ENCODE measurements at places on chromosomes 3 and 15.

GRCh38 chr15:50083424-50084025 lies 35.5 kb downstream of the ATP8B4 start:
- DNase-seq, result no peak

GRCh38 chr3:46019707-46020106 lies 7.6 kb downstream of the XCR1 start:
- no peak for DNase-seq

- DNase-seq, result no peak
These were observed 82.9 kb downstream of the HES1 start for GRCh38 chr3:194218646-194219453.

- peak; percentile 92 for DNase-seq
These were observed at the start of gene HLTF for GRCh38 chr3:149086232-149086988. TSS of gene HLTF (minus strand) at chr3:149086533. CDS start at chr3:149086336, 197 bp downstream.

DNA sequence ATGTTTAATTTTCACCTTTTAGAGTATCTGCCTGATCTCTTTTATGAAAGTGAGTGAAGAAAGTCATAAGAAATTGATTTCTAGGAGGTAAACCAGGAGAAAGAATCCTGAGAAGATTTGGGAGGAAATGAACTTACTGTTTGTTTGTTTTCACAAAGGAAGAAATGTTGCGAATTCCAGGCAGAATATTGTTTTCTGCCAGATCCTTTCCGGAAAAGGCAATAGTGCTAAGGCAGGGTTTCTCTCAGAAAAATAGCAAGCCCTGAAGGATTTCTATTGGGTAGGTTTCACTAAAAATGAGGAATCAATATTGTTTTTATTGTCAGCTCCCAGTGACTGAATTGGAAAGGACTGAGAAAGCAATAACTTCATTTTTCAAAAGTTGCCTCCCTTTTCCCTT lies 85.7 kb upstream of the TGFBR2 start:
- DNase-seq, result no peak

GRCh38 chr3:36524560-36524959 lies 144.3 kb downstream of the STAC start:
- DNase-seq, result no peak

- DNase-seq, result no peak
These were observed at the start of gene PLSCR4 for GRCh38 chr3:146250449-146251382. TSS of gene PLSCR4 (minus strand) at chr3:146251105. CDS start at chr3:146222071, 29,034 bp downstream.

DNA sequence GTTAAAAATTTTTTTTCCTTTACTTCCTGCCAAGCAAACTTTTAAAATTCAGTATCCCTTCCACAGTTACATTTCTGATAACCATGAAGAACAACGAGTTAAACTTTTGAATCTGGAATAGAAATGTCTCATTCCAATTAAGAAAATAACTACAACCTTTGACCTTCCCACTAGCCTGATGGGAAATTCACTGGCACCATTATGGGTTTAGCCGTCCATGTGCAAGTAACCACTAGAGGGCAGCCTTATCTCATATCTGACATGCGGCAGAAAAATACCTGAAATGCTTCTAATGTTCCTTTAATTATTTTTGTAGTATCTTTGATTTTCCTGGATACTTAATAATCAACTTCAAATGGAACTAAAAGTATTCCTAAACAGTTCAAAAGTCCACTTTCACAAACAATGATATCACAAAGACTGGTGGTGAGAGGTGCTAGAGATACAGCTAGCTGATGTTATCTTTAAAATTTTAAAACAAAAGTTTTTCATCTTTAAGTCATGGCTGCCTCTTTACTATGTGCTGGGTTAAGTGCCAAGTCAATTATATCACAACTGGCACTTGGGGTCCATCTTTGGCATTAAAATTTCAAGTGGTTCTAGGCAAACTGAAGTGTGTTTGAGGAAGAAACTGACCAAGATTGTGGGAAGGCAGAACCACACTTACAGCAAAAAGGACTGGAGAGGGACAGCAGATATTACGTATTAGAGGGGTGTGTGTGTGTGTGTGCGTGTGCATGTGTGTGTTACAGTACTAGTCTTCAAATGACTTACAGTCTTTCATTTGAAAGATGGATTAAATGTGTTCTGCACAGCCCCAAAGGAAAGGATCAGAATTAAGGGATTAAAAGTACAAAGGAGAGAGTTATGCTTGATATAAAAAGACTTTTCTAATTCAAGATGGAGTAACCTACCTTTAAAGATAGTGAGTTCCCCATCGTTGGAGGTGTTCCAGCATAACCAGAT lies 107.1 kb upstream of the ICE2 start:
- DNase-seq, result peak; percentile 59

GRCh38 chr15:39649757-39650156 lies 68.9 kb downstream of the THBS1 start:
- no peak for DNase-seq

DNA sequence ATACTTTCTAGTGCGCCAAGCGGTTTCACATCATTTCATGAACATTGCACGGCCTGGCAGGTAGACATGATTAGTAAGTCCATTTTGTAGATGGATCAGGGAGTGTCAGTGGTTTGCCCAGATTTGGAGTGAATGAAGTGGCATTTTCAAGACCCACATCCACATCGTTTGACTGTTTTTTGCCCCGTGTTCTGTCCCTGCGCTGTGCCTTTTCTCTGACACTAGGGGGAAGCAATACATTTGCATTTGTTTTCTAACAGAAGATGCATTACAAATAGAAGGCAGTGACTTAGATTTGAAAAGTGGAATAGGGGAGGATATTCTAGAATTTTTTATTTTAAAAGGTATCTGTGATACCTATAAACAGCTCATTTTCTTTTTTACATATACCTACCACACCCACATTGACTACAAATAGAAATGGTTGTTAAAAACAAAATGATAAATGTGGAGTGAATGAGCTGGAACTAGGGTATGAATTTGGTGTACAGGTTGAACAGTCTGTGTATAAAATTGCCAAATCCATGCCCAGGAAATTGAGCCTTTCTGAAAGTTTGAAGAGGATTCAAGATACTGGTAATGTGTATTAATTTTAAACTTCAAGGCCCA lies 98.0 kb downstream of the USP13 start:
- DNase-seq, result no peak

GRCh38 chr3:141972399-141972798 lies 96.0 kb downstream of the ATP1B3 start:
- DNase-seq, result no peak

GRCh38 chr3:196499061-196499460 lies 4.5 kb downstream of the RNF168 start:
- no peak for DNase-seq

GRCh38 chr3:181722156-181722555 lies 10.4 kb downstream of the SOX2 start:
- no peak for DNase-seq

DNA sequence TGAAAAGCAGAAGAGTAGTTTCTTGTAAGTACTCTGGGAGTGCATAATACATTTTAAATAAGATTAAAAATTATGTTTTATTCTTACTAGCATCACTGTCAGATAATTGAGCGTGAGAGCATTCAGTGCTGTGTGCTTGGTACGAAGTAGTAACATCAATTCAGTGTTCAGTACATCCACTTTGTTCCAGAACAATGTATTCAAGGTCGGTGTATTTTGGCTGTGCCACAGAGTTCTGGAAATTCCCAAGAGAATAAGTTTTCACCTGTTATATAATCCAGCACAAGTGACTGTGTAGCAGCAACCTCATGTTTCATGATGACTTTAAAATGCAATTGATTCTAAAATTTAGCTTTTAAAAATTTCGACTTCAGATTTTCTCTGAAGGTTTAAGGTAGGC lies 130.6 kb downstream of the IGF1R start:
- DNase-seq, result no peak

GRCh38 chr3:166510382-166510781 lies 673.2 kb upstream of the BCHE start:
- no peak for DNase-seq

DNA sequence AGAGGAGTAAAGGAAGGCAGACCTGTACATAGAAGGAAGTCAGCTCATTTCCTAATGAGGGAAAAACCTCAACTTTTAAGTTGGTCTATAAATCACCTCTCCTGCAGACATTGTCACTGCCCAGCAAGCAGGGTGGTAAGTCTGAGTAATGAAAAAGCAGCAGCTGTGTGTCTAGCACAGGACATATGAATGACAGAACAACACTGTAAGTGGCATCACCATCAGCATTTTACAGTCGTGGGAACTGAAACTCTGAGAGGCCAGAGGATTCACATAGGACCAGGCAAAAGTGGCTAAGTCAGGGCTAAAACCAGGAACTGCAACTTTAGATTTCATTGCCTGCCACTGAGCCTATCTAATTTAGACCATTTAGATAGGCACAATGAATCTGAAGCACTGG lies 235.6 kb downstream of the CLSTN2 start:
- DNase-seq, result no peak

DNA sequence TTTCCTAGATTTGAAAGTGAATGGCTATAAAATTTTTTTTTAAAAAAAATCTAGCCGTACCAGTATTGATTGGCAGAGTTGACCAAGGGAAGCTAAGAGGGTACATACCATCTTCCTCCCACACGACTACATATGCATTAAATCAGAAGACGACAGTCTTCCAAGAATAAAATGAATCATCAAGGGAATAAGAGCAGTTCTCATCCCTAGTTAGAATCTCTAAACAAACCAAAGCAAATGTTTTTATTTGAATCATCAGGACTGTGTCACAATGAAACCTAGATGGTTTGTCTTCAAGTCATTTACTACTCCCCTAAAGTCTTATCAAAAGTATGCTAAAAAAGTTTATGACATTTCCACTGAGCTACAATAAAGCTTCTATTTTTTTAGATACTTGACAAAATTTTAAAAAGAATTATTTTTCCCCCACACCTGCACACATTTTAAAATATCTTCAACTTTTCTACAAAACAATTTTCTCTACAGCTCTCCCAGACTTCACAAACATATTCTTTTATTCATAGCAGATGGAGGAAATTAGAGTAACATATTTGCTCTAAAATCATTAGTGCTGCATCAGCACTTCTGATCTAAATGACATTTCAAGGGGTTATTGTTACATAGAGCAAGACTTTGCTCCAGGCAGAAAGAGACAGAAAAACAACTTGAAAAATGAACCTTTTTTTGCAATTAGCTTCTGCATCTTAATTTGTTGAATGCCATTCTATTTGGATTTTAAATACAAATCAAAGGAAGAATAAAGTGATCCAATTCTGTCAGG lies 547.1 kb downstream of the FHIT start:
- no peak for DNase-seq

DNA sequence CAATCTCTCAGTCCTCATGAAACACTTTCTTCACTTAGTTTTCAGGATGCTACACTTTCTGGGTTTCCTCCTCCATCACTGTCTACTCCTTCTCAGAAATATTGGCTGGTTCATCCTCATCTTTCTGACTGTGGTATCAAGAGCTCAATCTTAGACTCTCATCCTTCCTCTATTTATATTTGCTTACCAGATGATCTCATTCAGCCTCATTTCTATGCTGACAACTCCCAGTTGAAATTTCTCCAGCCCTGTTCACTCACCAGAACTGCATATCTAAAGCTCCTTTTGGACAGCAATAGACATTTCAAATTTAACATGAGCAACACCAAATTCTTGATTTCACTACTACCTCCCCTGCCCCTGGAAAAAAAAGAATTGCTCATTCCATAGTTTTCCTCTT lies 48.0 kb upstream of the FBN1 start:
- no peak for DNase-seq

DNA sequence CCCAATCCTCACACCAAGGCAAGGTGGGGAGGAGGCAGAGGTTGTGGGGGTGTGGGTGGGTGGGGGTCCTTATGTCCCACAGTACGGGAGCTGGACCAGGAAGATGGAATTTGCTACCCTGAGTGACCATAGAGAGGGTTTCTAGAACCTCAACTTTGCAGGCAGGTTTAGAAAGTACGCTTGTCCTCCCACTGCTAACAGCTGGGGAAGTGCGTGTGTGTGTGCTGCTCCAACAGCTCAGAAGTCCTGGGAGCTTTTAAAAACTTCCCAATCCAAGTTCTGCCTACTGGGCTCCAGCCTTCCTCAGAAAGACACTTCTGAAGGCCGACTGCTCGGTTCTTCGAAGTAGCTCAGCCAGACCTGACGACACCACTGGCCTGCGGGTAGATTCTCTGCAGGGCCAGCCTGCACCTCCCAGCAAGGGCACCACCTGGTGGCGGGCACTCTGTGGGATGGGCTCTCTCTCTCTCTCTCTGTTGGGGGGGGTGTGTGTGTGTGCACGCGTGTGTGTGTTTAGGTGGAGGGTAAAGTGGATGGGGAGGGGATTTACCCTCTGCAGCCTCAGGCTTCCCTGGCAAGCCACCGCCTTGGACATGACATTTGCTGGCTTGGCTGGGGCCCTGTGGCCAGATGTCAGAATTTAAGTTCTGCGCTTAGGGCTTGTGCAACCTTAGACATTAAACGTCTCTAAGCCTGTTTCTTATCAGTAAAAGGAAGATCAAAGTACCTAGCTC lies 15.6 kb downstream of the TMEM158 start:
- DNase-seq, result peak; percentile 77

DNA sequence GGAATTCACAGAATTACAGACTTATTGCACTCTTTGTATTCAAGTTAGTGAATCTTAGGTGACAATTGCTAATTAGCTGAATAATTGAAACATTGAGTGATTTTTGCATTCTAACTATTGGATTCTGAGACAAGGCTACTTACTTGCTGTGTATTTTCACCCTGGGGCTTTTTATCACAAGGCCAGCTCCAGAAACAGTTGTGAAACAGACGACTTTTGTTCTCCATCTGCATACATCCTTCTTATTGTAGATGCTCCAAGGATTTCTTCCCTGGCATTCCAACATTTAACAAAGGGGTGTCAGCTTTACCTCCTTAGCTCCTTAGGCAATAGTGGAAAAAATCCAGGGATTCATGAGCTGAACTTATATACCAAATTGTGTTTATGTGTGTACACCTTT lies 233.2 kb upstream of the CHRM5 start:
- no peak for DNase-seq

DNA sequence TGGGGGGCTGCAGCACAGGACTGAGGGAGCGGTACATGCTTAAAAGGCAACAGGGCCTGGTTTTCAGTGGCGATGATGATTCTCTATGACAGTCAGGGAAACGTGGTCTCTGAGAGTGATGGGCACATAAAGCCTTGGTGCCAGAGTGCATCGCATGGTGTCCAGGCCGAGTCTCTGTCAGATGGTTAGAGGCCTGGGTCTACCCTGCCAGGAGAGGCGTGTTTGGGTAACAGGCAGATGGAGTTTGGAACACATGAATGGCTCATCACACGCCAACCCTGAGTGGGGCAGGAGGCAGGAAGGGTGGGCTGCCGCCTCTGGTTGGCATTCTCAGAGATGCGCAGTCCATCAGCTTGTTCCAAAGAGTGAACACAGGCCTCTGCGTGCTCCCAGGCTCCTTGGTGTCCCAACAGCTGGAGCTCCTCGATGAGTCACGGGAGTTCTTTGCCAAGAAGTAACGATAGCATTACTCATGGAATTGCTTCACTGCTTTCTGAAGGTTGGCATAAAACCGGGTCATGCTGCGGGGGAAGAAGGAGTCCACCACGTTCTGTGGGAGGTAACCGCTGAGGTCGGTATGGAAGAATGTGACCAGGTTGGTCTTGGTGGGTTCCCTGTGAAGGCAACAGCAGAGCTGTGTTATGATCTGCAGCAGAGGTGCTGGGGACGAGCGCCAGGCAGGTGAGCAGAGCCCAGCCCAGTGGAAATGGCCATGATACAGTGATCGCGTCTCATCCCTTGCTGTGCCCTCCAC lies 11.0 kb downstream of the STARD5 start:
- peak; percentile 66 for DNase-seq
